ENCODE measurements at places on chromosomes 5 and 9.

DNA sequence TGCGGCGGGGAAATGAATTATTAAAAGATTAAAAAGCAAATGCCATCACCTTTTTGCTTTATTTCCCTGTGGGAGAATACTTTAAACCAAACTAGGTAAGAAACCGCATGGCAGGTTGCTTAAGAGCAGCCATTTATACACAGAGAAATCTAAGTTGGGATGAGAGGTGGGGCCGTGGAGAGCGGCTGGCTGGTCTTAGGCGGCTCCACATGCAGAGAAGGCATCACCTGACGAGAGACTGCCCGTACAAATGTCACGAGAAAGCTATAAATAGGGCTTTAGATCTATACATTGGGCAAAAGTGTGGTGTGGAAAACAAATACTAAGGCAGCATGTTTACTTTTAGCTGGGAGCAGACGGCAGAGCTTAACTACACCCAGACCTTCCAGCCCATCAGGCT, 39.4 kb downstream of the MED27 start:
- no peak for DNase-seq

DNA sequence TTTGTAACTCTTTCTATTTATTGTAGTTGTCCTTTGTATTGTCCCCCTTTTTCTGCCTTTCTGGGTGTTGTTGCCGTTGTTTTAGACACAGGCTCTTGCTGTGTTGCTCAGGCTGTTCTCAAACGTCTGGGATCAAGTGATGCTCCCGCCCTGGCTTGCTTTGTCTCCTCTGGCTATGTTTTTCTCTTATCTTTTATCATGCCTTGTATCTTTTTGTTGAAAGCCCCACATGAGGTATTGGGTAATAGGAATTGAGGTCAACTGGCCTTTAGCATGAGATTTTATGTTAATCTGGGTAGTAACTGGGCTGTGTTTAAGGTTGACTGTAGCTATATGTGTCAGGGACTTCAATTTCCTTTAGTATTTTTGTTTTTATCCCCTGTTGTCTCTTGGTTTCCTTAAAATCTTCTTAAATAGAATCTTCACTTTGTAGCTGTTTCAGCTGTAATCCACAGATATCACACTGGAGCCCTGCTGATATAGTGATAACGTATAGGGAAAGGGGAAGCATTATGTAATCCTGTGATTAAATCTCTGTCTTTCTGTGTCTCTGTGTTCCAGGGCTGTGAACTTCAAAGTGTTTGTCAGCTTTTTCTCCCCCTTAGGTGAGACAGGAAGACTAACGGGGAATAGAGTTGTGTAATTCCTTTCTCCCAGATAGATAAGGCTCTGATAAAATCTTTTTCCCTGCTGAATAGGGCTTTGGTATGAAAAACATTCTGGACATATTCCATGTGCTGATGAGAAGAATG, 25.9 kb upstream of the CACNA1B start:
- DNase-seq, result no peak

GRCh38 chr9:93122721-93123221, 11.3 kb downstream of the NINJ1 start:
- no peak for DNase-seq

- no peak for DNase-seq
Observed at GRCh38 chr5:9731159-9731558, 101.0 kb upstream of the TAS2R1 start.

GRCh38 chr5:1484730-1485578, 38.8 kb downstream of the LPCAT1 start:
- DNase-seq, result no peak

GRCh38 chr5:64958757-64959391, 190.1 kb downstream of the CWC27 start:
- no peak for DNase-seq

GRCh38 chr5:7464182-7464581, 68.2 kb downstream of the ADCY2 start:
- no peak for DNase-seq

DNA sequence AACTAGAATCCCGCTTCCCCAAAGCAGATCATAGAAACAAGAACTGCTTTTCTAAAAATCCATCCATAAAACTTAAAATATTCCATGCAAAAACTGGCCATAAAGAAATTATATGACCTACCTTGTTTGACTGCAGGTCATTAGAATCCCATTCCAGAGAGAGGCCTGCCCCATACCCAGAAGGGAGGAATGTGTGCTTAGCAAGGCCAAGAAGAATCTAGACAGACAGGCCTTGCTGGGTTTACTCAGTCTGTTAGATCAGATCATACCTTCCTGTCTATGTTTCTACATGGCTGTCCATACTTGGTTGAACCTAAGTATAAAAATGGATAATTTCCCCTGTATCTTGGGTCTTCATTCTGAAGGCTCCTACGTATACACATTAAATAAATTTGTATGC, 358.8 kb upstream of the TRPC7 start:
- no peak for DNase-seq

DNA sequence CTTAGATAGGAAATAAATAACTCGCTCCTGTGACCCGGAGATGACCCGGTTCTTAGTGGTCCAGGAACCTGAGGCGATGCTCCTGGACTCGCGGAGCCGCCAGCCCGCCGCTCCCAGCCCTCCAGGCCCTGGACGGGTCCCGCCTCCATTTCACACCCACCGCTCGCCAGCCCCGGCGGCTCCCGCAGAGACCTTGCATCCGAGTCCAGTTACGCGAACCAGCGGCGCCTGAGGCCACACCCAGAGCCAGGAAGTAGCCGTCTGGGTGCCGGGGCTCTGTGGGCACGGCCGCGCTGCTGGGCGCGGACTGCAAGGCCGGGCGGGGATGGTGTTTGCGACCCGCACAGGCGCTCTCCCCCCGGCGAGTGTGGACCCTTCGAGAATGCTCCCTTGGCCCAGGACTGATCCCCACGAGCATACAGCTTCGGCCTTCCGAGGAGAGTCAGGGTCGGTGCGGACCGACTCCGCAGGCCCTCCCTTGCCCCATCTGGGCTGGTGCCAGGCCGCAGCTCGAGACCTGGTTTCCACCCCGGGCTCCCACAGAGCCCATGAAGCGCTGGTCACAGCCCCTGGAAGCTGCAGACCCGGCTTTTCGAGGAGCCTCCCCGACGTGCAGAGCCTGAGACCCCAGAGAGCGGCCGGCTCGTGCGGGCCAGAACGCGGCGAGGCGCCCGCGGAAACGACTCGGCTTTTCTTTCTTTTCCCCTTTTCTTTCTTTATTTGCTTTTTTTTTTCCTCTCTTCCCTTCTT, 5.2 kb upstream of the BARX1 start:
- no peak for DNase-seq

- DNase-seq, result no peak
Observed at GRCh38 chr9:4774209-4774608, 18.5 kb upstream of the RCL1 start.

GRCh38 chr5:4625206-4625896, 514.8 kb upstream of the ADAMTS16 start:
- DNase-seq, result no peak

GRCh38 chr5:54667136-54667535, 149.6 kb downstream of the SNX18 start:
- DNase-seq, result no peak

DNA sequence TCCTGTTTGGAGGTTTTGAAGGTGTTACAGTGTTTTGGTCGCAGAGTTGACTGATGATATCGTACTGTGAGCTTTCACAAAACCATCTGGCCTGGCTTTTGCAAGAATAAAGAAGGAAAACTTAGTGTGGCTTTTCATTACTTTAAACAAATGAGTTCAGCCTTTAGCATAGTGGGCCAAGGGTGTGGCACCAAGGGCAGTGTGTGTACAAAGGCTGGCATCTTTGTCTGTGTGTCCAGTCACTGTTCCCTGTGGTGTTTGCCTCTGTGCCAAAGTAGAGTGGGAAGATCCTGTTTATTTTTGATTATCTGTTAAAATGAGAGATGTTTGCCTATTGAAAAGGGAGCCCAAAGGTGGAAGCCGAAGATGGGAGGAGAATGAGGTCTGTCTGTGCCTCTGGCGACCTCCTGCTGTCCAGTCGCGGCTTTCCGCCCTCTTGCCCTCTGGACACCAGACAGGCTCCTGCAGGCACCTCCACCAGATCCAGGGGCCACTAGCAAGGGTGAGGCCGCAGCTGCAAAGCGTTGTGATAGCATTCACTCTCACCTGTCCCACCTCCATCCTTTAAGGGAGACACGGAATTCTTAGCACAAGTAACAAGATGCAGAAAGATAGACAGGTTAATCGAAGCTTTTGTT, 113.7 kb downstream of the TRIO start:
- DNase-seq, result no peak

GRCh38 chr5:58184910-58185309, 275.0 kb downstream of the PLK2 start:
- DNase-seq, result no peak

DNA sequence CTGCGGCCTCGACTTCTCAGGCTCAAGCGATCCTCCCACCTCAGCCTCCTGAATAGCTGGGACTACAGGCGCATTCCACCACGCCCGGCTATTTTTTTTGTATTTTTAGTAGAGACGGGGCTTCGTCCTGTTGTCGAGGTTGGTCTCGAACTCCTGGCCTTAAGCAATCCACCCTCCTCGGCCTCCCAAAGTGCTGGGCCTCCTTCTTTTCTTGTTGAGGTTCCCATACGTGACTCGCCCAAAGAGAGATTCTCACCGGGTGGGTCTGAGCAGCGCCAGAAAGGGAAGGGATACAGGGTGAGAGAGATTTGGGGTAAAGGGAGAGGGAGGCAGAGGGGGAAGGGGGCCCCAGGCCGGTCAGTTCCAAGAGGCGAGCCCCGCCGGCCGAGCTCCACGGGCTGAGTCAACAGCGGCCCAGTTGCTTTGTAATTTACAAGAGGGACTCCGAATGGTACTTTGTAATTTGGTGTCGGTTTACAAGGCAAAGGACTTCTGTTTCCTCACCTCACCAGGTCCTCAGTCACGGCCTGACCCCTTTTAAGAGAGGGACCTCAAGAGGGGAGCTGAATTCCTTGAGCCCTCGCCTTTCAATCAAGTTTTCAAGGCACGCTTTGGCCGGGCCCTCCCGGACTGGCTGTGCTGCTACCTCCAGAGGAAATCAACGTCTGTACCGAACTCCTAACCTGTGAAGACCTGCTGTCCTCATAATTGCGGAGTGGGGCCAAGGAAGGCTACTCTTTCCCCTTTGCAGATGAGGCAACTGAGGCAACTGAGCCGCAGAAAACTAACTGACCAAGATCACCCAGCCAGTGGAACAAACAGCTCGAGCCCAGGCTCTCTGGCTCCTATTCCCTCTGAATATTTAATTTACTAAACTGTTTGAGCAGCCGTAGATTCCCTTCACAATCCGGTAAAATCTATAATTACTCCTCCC, 3.3 kb upstream of the DMRT2 start:
- DNase-seq, result no peak

DNA sequence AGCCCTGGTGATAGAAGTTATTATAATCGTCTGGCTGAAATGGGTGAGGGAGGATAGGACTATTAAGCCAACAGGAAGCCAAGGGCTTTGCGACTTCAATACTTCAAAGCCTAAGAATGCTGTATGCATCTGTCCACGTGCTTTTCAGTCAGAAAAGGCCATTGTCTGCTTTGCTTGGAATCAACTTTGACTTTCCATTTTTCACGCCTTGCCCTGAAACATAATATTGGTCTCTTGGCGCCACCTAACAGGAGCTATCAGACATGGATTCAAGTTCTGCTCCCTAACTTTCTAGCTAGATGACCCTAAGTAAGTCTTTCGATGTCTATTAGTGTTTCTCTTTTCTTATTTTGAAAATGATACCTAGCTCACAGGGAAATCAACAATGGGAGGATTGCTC, 572.6 kb downstream of the TLR4 start:
- no peak for DNase-seq

Data from cortex of kidney (tissue), 1 donor.